ENCODE measurements at places on chromosomes 12 and 14.

- no peak for DNase-seq
Measured at GRCh38 chr14:24297190-24297964, 2.2 kb downstream of the DHRS1 start.

- DNase-seq, result no peak
Measured at GRCh38 chr12:15774819-15775218, 14.4 kb downstream of the EPS8 start.

DNA sequence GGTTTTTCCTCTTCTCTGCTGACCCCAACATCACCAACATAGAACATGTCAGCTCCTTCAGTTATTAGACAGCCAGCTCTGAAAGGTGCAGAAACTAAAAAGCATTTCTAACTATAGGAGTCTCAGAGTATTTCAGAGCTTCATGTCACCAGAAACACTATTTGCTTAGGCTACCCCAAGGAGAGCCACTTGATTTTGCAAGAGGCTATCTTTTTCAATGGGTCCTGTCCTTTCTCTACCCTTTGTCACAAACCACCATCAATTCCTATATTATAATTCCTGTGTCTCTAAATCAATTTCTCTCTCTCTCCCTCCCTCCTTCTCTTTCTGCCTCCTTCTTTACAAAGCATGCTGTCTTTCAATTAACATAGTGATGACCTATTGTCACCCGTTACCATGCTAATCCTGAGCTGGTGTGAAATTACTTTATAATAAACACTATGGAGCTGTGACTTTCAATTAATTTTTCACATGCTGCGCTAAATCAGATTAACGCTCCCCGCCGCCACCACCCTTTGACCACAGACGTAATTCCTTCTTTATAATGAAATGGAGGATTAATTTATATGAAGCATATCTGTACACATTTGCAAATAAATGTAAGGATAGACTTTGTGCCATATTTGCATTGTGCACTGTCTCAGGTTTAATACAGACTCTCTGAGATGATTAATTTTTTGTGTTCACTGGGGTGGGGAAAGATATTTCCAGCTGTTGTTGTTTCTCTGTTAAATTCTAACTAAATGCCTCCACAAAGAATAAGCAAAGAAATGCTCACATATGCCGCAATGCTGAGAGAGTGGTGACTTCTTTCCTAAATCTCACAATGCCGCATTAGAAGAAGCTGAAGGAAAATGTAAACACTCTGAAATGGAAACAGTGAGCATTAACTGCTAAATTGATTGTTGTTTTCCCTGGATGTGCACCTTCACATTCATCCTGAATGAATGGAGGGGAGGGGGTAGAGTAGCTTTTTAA lies 418.6 kb downstream of the PDZRN4 start:
- DNase-seq, result no peak

DNA sequence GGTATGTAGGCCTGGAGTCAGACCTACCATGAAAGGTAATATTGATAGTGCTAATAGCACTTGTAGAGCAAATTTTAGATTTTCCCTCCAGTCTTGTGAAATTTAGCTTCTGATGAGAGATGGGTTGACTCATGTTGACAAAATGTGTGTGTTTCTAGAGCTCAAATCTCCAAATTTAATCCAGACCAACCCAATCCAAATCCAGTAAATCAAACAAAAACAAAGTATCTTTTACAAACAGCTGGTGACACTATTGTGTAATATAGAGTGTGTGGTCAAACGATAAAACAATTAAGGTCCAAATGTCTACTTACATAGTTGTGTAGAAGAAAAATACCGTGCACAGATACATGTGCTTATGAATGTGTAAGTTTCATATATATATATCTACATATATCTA lies 63.4 kb upstream of the KITLG start:
- DNase-seq, result no peak

- DNase-seq, result no peak
Measured at GRCh38 chr12:52207895-52208294, 16.1 kb upstream of the KRT80 start.

DNA sequence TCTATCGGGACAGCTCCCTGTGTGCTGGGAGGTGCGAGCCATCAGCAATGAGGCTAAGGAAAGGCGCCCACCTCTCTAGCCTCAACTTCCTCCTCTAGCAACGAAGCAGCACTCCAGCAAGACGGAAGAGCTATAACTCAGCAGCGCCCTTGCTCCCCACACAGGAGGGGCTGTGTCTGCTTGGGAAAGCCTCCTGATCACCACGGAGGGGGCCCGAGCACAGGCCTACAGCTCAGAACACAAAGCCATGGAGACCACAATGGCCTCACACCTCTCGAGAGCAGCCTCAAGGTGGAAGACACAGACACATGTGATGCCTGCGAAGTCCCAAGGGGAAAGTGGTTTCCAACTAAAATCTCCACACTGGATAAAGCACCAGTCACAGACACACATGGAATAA lies 60.4 kb downstream of the CDC42BPB start:
- DNase-seq, result no peak

GRCh38 chr14:20470603-20470901 lies 1.3 kb downstream of the PNP start:
- no peak for DNase-seq

DNA sequence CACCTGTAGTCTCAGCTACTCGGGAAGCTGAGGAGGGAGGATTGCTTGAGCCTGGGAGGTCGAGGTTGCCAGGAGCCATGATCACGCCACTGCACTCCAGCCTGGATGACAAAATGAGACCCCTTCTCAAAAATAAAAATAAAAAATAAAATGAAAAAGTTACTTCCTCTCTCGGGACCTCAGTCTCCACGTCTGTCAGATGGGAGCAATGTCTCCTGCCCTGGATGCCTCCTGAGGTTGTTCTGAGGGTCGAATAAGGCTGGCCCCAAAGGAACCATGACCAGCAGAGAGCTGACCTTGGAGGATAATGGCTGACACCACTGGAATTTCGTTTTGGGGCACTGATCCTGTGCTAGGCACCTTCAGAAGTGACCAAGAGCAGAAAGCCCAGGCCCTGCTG lies 13.6 kb upstream of the RCOR1 start:
- DNase-seq, result no peak

GRCh38 chr12:122349078-122349477 lies 73.4 kb downstream of the CLIP1 start:
- DNase-seq, result no peak

GRCh38 chr14:75430116-75430515 lies 2.3 kb downstream of the JDP2 start:
- no peak for DNase-seq

- DNase-seq, result no peak
Measured at GRCh38 chr12:92414170-92415070, 268.8 kb upstream of the BTG1 start.

- no peak for DNase-seq
Measured at GRCh38 chr12:103334466-103334865, 161.3 kb downstream of the C12orf42 start.

GRCh38 chr12:94172031-94172430 lies 23.7 kb downstream of the PLXNC1 start:
- DNase-seq, result no peak

DNA sequence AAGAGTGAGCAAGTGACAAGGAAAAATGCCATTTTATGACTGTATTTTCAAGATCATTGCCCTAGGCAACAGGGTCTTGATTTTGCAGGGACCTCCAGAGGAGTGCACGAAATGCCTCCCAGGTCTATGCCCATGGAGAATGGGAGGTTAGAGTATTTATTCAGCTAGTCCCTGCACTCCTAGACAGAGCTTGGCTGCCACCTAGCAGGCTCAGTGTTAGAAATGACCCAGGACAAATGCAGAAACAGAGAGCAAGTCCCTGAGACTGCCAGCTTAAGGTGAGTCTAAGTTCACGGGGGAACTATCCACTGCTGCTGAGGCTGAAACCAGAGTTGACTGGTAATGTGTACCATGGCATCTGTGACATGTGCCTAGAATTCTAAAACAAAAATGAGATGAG lies 506.4 kb downstream of the MED13L start:
- no peak for DNase-seq
